Fibroblast of skin of back (primary cell): ENCODE measurements at places on chromosomes 1 and 21.
A peak's percentile ranks its signal among the peaks of the same experiment; 100 is the strongest.

- DNase-seq = peak; percentile 43
Observed at GRCh38 chr1:233394860-233395717, 67.6 kb downstream of the MAP3K21 start.

DNA sequence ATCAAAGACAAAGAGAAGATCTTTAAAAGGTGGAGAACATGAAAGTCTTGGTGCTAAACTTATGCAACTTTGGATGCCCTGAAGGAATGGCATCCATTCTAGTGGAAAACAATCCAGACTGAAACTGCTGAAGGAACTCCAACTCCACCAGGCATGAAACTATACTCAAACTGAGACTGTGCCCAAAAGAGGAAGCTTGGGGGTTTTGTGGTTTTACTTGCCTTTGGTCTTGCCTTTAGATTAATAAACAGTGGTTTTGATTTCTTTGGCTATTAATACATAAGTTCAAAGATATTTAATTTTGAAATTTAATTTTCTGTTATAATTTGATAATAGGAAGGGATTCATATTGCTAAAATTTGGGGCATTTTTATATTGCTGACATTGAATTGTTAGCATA is 17.4 kb upstream of the SLC30A10 start:
- DNase-seq = no peak

DNA sequence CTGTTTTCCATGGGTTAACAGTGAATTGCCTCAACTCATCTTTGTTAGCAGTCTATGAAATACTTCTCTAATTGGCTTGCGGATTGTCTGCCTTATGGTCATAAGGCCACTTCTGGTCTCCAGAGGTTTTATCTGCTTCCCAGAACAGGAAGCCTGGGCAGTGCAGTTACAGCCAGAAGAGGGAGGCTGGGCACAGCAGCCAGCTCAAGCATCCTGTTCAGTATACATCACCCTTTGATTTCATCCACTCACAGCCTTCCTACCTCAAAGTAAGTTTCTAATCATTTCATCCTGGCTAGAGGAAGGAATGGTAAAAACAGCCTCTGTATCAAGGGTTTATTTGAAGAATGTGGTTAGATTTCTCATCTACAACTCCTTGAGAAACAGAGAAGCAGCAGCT is 311.5 kb upstream of the DEPDC1 start:
- DNase-seq = peak; percentile 2

GRCh38 chr1:12144236-12144635 is 22.6 kb upstream of the TNFRSF1B start:
- no peak for DNase-seq

DNA sequence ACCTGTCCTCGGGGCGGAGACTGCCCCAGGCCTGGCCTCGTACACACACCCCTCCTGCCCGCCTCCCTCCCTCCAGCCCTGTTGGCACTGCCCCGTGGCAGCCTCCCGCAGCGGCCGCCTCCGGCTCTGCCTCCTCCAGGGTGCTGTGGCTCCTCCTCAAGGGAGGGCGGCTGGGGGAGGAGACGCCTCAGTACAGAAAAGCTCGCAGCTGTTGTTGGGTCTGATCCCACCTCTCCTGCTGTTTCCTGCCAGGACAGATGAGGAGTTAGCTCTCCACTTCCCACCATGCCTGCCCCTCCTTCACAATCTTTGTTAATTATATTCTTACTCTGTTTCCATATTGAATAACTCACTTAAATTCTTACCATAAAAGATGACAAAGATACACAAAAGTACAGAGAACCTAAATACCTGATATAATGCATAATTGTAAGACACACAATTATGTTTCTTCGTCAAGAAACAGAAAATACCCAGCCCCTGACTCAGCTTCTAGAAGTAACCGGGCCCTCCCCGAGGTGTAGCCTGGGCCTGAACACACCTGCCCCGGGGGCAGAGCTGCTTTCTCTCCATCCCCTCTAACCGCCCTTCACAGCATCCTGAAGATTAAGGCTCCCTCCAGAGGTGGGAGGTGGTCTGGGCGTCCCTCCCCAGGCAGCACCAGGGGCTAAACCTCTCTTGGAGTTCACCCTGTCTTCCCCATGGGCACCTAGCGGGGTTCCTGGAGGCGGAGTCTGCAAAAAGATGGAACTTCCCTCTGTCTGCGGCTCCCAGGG is 30.6 kb upstream of the COL6A1 start:
- DNase-seq = peak; percentile 70

- DNase-seq = peak; percentile 33
Observed at GRCh38 chr1:155064111-155064831, 731 bp downstream of the EFNA4 start.

DNA sequence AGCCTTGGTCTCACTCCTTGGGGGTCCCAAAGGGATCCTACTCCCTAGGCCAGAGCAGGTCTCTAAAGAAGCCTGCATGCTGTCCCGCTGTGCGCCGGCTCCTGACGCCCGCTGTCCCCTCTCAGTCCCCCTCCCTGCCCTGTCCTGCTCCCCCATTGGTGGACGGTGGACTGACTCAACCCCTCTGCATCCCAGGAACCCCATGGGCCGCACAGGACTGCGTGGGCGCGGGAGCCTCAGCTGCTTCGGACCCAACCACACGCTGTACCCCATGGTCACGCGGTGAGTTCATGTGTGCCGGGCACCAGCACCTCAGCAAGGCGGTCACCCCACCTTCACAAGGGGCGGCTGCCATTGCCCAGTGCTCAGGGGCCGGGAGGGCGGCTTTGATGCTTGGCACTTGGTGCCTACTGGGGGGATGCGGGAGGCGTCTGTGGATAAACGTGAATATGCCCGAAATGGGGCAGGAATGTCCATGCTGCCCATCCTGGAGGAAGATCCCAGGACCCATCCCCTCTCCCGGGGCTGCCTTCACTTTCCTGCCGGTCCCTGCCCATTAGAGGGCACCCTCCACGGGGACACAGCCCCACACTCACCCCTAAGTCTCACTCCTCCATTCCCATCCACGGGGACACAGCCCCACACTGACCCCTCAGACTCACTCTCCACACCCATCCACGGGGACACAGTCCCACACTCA is 20.2 kb upstream of the LRRC3 start:
- DNase-seq = no peak
